ENCODE measurements at places on chromosomes 7 and 10.

DNA sequence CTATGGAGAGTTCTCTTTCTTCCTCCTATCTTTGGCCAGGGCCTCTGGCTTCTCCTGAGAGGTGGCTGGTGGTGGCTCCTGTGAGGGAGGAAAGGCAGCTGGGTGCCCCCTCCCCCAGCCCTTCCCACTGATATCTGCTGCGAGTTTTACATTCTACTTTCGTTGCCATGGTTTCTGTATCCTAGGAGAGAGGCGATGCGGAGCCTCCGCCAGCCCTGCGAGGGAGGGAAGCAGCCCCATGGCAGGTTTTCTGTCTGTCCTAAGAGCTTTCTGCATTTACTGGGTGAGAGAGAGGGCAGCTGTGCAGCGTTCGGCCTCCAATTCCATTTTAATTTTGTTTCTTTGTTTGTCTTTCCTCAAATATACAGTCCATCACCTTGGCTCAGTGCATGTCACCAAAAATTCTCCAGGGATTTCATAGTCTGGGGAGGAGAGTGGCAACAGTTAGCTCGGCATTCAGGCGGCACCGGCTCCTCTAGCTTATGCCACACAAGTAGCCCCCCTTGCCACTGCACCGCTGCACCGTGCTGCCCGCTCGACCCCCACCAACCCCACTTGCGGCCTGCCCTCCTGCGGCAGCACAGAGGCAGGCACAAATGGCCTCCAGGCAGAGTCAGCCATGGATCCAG lies 20.4 kb downstream of the DNAJB12 start:
- DNase-seq = no peak

DNA sequence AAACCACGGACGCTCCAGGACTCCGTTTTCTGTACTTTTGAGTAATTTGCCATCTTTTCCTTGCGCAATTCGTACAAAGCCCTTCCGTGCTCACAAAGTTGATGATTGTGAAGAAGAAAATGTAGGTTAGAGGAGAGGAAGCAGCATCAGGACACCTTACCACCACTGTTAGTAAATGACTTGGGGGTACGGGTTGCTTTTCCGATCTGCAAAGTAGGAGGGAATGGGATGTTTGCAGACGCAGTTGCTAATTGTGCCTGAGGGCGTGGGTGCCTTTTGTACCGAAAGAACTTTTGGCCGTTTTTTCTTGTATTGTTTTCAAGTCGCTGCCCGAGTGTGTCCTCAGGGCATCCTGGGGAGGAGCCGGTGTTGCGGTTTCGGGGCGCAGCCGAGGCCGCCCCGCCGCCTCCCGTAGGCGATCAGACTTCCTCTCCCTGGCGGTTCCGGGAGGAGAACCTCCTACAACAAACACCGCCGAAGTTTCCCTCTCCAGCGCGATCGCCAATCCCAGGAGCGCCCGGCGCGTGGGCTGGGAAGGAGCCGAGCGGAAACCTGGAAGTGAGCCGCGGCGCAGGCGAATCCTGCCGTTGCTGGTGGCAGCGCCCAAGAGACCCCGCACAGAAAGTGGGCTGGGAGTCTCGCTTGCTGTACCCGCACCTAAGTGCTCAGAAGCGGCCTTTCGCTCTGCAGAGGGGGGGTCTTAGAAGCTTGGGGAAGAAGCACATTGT lies 1.0 kb downstream of the PRR15 start:
- no peak for DNase-seq

DNA sequence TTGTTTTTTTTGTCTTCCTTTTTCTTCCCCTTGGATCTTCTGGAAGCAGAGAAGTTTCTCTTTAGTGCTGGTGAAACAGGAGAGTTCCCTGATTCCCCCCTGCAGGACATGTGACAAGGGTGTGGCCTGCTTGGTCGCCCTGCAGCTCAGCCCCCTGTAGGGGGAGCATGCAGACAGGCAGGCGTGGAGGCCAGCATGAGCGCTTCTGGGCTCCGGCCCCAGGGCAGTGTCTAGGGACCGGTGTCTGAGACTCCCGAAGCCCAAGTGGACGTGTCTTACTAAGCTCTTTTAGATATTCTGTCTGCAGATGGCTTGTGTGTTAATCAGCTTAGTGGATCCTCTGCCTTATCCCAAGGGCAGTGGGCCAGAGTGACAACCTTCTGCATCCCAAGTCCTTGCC lies 26.1 kb downstream of the PRSS58 start:
- DNase-seq = no peak

DNA sequence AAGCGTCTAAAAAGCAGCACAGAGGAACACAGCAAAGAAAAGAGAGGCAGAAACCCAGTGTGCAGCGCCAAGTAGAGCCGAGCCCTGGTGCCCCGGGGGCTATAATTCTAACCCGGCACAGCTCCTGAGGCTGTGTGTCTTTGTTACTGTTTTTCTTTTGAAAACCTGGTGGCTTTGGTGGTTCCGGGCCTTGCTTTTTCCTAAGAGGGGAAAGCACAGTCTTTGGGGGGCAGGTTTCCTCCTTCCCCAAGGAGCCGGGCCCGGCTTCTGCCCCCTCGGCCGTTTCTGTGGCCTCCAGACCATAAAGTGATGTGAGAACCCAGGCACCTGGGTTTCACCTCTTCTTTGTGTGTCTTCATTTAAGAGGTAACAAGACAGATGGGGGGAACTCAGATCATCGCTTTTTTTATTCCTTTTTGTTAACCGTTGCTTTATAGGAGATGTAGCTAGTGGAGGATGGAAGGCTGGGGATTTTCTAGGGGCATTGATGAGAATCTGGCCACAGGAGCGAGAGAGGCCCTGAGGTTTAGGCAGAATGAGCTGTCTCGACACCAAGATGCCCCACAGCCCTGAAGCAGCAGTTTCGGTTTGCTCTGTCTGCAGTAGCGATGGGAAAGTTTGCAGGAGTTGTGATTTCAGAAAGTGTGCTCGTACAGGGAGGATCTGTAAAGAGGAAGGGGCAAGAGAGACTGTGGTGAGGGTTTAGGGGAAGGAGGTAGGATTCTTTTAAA lies 367.8 kb upstream of the GALNT17 start:
- no peak for DNase-seq

DNA sequence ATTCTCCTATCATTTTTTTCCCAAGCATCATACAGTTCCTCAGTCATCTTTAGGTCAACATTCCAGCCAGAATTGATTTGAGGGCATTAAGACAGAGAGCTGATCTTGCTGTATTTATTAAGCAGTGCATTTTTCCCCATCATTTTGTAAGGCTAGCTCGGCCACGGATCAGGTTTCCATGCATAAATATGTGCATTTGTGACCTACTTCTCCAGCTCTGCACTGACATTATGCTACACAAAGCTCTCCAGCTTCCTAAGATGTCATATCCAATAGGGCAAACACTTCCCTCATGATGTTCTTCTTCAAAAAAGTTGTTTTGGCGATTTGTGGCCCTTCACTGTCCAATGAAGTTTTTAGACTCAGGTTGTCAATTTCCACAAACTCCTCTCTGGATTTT lies 202.6 kb downstream of the C7orf25 start:
- no peak for DNase-seq

DNA sequence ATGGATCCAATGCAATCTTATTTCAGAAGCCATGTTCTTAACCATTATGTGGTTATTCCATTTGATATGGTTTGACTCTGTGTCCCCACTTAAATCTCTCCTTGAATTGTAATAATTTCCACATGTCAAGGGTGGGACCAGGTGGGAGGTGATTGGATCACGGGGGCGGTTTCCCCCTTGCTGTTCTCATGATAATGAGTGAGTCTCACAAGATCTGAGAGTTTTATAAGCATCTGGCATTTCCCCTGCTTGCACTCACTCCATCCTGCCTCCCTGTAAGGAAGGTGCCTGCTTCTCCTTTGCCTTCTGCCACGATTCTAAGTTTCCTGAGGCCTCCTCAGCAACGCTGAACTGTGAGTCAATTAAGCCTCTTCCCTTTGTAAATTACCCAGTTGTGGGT lies 32.0 kb upstream of the TSPAN13 start:
- no peak for DNase-seq

GRCh38 chr7:11524476-11525397 lies 307.3 kb downstream of the THSD7A start:
- DNase-seq = no peak

- no peak for DNase-seq
Measured at GRCh38 chr10:56928714-56929113, 567.7 kb upstream of the ZWINT start.

DNA sequence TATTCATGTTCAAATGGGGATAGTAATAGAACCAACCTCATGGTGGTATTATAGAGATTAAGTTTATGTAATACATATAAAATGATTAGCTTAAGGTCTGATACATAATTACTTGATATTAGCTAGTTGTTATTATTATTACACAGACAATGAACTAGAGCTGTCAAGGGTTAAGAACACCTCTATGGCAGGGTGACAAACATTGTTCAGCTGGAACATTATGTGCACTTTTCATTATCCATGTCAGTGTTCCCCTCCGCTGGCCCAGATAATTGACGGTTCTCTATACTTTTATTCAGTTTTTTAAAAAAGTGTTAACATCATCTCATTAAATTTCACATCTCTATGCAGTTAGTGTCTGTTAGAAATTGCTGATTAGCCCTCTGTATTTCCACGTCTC lies 142.1 kb downstream of the CDK14 start:
- no peak for DNase-seq

GRCh38 chr7:2629746-2630681 lies 1.8 kb upstream of the TTYH3 start:
- DNase-seq = no peak

DNA sequence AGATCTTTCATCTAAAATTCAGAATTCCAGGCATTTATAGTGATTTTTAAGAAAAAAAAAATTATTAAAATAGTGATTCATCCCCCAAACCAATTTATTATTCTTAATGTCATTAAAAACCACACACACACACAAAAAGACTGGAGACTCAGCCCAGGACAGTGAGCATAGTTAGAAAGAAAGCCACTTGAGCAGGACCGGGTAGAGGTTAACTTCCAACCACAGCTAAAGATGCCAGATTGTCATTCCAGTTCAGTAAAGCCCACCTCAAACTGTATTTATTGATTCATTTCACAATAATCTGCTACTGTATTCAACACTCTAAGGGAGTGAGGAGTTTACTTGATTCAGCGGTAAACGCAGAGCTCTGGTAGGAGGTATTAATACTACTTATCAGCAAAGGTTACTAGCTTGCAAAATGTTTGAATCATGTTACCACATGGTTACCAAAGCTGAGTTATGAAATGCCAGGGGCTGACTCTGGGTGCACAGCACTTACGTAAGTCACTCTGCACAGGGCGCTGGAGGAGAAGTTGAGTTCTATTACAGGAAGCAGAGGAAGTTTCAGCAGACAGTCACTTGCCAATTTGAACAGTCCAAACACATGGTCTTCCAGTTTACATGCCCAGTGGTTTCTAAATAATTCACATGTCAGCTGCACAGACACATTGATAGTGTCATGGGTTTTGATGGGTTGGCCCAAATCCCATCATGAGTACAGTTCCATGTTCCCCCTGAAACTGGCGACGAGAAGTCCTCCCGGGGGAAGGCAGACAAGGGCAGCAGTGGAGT lies 64.6 kb downstream of the KLF6 start:
- DNase-seq = no peak

- no peak for DNase-seq
Measured at GRCh38 chr7:156666368-156667109, 26.0 kb downstream of the RNF32 start.

GRCh38 chr10:70960316-70960715 lies 72.0 kb upstream of the PCBD1 start:
- no peak for DNase-seq

DNA sequence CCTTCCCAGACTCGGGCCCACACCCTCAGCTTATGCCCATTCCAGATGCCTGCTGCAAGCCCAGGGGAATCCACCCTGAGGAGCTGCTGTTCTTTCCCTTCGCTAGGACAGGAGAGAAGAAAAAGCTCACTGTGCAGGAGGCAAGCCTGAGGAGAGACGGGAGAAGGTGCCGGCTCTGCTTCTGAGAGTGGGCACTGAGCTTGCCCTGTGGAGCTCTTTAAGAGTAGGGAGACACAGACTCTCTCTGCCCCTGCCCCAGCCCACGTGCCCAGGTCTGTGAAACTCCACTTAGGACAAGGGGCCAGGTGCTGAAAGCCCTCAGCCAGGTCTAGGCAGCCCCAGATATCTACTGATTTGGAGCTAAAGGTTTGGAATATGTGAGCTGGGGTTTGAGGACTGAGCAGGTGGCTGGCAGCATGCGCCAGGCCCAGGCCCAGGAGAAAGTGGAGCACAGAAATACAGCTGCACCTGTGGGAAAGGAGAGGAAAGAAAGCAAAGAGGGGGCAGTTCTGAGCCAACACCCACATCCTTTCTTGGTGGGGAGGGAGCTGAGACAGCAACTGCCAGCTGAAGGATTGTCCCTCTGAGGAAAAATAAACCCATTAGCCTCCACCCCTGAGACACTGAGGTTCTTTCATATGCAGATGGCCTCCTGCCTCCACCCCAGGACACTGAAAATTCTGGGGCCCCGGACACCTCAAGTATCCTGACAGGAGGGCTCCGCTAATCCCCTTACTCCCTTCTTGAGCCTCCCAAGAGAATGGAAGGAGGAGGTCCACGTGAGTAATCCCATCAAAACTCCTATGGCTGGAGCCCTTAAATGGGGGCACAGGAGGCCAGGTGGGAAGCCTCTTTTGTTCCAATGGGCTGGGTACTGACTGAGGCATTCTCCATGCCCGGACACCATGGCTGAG lies 7.3 kb downstream of the POLL start:
- DNase-seq = no peak

DNA sequence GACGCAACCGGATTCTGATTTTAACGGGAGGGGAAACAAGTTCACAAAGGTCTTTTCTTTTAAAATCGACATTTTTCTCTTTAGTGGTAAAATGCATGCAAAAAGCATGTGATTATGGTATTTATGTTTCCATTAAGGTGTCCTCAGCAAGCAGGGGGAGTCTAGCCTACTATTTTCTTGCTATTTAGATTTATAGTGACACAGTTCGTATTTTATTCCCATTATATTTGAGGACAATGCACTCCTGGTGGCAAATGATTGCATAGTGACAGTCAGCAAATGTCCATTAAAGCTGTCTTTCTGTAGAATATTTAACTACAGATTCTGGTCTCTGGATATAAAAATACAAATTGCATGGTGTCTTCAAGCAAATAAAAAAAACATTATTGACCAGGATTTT lies 554.2 kb downstream of the PARD3 start:
- DNase-seq = no peak

- DNase-seq = no peak
Measured at GRCh38 chr10:110985497-110986275, 66.3 kb downstream of the SHOC2 start.

DNA sequence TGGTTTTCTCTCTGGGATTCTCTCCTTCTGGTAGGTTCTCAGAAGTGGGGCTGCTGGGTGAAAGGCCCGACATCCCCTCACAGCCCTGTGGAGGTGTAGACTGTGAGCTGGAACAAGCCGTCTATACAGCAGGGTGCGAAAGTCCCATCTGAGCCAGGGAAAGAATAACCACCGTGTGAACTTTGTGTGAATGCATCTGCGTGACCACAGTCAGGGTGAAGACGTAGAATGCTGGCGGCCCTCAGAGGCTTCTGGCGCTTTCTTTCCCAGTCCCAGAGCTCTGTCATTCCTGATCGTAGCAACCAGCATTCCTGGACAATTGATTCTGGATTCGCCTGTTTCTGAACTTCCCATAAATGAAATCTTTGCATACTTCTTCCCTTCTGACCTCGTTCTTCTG lies 30.0 kb downstream of the ELFN1 start:
- no peak for DNase-seq

GRCh38 chr10:5117026-5117425 lies 22.8 kb downstream of the AKR1C3 start:
- no peak for DNase-seq

GRCh38 chr7:2719007-2719406 lies 31.0 kb downstream of the AMZ1 start:
- peak; percentile 66 for DNase-seq
